ENCODE measurements at places on chromosomes 1 and 21.

DNA sequence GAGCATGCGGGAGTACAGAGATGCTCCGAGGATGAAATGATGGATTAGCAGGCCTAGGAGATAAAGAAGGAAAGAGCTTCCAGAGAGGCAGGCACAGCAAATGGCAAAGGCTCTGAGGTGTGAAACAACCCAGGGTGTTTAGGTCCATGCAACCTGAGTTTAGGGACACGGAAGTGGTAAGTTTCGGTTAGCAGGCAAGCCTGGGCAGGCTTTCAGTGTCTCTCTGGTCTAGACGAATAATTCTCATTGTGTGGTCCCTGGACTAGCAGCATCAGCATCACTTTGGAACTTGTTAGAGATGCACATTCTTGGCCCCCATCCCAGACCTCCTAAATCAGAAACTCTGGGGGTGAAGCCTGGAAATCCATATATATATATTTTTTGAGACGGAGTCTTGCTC lies 18.6 kb downstream of the NKAIN1 start:
- no peak for DNase-seq

- no peak for DNase-seq
These were observed 40.8 kb upstream of the CD2 start for GRCh38 chr1:116713474-116713873.

- DNase-seq: no peak
These were observed 106.8 kb upstream of the TENT5C start for GRCh38 chr1:117499071-117499470.

DNA sequence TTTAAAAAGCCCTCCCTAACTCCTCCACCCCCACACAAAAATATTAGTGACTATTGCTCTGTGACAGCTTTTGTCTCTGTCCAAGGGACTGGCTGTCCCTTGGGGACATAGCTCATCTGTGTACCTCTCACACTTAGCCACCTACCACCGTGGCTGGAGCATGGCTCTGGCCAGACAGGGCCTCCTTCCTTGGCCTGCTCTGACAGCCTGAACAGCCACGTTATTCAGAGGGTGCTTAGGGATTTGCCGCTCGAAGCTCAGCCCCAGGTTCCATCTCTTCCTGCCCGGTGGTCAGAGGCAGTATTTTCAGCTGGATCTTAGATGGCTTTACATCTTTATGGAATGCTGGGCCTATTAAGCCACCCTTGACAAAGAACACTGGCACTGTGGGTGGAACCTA lies 6.1 kb upstream of the CELSR2 start:
- DNase-seq: no peak

Data from GM04503 (cell line).